ENCODE measurements at places on chromosomes 4 and X.
A peak's percentile ranks its signal among the peaks of the same experiment; 100 is the strongest.

GRCh38 chr4:2079006-2079405 is 19.9 kb downstream of the NAT8L start:
- DNase-seq: no peak

- DNase-seq: no peak
Observed at GRCh38 chr4:96342196-96342595, 502.3 kb downstream of the PDHA2 start.

GRCh38 chrX:101999644-102000539 is 68.1 kb upstream of the ZMAT1 start:
- no peak for DNase-seq

DNA sequence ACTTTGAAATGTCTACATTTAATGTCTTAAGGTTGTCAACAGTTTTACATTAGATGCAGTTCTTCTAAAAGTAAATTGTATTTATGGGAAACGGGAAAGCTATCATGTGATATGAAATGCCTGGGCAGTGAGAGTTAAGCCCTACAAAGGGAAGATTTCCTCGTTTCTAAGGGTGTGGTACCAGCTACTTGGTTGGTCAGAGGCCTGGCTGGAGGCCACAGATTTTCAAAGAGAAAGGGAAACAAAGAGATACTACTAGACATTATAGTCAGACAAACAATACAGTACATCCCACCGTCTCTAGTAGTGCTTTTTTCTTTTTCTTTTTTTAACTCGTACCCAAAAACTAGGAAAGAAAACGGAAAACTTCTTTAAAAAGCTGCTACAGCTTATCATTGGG is 467.8 kb downstream of the PCDH7 start:
- DNase-seq: no peak

GRCh38 chr4:140211161-140211560 is 57.2 kb upstream of the MAML3 start:
- no peak for DNase-seq

GRCh38 chrX:153818571-153819383 is 11.6 kb downstream of the PDZD4 start:
- no peak for DNase-seq

- DNase-seq: no peak
Observed at GRCh38 chr4:91284480-91284879, 1019.3 kb upstream of the GRID2 start.

DNA sequence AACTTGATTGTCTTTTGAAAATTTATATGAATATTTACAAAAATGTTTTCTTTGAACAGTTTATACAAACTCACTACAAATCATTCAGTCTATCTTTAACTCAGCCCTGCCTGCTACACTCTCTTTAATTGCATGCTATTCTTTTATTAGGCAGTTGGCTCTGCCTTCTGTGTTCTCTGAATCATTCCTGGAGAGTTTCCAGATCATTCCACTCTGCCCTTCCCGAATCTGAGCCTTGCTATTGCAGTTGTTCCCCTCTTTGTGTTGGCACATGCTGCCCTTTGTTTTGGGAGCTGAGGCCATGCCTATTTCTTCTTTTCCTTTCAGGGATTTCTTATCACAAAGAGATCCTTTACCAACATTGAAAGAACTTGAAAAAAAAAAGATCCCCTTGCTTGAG is 8.7 kb upstream of the TECRL start:
- no peak for DNase-seq

GRCh38 chr4:26407476-26407875 is 82.8 kb downstream of the CCKAR start:
- DNase-seq: no peak

DNA sequence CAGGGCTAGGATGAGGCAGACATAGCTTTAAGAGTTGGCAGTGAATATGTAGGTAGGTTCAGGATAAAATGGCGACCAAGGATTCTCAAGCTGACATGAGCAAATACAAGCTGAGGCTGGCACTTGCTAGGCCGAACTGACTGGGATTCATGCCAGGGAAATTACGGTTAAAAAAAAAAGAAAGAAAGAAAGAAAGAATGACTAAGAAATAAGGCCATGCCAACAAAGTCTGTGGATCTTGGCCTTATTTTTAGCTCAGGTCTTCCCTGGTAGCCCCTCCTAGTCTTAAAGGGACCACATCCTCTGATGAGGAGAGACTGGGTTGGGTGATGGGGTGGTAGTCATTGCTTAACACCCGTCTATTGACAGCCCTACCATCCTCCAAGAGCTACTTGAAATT is 64.4 kb upstream of the KLHL13 start:
- no peak for DNase-seq

DNA sequence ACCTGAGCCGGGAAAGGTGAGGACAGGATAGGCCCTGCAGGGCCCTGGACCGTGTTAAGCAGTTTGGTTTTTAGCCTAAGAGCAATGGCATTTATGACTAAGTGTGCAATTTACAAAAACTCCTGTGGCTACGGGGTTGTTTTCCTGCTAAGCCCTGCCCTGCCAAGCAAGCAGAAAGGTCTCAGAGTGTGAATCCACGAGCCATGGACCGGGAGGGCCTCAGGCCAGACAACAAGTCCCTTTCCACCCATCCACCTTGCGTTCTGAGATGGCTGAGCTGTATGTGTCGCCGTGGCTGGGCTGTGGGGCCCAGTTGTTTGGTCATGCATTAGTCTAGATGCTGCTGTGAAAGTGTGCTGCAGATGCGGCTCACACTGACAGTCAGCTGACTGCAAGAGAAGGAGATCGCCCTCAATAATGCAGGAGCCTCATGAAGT is 33.9 kb upstream of the AFAP1 start:
- DNase-seq: no peak

GRCh38 chr4:182885738-182886077 is 31.5 kb downstream of the DCTD start:
- DNase-seq: no peak

DNA sequence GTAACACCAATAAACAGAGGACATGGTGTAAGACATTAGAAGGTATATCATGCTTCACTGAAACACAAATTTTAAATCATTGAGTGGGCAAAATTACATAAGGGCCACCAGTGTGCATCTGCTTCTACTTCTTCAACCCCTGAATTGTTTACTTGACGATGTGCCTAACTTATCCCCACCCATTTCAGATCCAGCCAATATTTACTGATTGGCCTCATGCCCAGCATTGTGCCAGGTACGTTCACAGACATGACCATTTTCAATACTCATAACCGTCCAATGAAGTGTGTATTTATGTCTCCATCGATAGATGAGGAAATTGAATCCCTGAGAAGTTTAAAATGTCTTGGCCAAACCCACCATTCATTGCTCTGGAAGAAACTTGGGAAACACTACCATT is 208.3 kb upstream of the MID1 start:
- DNase-seq: no peak

GRCh38 chrX:70092247-70092646 is 30.0 kb downstream of the OTUD6A start:
- DNase-seq: no peak

- no peak for DNase-seq
Observed at GRCh38 chr4:167622481-167623240, 388.4 kb upstream of the SPOCK3 start.

DNA sequence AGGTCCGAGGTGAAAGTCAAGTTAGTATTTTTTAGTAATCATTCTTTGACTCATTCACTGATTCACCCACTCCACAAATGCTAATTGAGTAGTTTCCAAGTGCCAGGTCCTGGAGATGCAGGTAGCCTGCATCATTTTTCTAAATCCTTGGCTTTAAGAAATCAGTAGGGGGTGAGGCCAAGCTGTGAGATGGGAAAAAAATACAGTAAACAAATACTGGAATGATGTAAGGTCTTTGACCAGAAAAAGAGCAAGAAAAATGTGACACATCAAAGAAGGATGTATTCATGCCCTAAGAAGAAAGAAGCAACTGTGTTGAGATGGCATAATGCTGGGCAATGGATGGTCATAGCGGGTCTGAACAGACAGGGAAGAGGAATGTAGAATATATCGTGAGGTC is 1386.6 kb downstream of the PCDH7 start:
- no peak for DNase-seq

DNA sequence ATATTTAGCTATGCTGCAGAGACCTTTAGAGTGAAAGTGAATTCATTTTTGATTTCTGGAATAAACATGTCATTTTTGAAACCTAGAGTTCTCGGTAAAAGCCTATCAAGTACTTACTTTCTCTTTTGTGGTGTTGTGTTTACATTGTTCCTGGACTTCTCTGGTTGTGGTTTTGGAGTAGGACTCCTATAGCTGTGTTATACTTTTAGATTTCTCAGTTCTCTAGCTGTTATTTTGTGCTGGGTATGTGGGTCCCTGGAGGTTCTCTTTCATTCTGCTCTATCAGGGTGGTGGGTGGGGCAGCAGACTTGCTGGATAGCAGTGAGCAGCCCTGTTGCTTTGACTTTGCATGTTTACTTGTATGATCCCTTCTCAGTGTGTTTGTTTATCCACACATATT is 25.6 kb upstream of the MSMO1 start:
- DNase-seq: no peak

DNA sequence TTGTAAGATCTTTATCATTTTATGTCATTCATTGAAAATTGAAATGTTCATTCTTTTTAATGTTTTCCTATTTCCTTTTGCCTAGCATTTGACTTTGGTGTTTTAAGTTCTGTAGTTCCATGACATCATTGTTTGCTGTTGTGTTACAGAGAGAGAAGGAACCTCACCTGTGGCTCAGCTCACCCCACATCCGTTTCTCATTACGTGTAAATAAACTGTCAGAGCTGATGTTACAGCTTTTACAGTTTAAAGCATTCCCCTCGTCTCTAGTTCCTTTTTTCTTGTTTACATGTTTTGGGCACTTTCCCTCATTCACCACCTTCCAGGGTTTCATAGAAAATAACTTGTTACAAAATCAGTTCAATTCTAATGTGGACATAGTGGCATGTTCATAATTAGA is 137.2 kb downstream of the FNIP2 start:
- no peak for DNase-seq

DNA sequence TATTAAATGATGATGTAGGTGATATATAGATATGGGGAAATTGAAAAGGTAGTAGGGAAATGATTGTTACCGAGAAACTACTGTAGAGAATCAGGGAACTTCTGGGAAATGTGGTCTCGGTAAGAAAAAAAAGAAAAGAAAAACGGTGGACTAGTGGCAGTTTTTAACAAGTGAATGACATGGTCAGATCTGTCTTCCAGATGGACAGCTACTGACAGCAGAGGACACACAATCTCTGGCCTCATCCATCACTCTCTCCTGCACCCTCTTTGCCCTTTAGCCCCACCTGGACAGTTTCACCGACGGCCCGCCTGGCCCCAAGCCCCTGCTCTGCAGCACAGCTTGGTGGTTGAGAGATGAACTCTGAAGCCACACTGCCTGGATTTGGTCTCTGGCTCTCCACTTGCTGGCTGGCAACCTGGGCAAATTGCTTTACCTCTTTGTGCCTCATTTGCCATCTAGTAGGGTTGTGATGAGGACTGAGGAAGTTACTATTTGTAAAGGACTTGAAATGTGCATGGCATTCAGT is 23.4 kb downstream of the RBM47 start:
- DNase-seq: no peak

DNA sequence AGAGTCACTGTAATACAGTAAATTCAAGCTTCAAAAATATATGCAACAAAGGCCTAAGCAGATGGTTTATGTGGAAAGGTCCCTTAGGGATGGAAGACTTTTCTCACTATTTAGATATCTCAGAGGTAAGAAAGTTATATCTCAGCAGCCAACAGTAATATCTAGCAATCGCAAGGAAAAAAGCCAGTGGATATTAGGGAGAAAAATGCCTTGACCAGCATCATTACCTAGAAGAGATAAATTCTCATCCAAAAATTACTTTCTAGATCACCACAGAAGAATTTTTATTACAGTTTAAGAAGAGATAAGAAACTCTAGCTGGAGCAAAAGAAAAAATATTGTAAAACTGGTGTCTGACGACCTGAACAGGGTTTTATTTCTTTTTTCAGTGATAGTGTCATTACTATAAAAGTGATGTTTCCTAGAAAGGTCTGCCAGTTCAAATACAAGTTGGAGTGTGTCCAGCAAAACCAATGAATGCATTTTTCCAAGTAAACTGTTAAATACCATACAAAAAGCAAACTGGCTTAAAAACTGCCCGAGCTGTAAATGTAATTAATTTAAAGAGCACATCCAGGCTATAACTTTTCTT is 100.0 kb downstream of the ATP11C start:
- no peak for DNase-seq

DNA sequence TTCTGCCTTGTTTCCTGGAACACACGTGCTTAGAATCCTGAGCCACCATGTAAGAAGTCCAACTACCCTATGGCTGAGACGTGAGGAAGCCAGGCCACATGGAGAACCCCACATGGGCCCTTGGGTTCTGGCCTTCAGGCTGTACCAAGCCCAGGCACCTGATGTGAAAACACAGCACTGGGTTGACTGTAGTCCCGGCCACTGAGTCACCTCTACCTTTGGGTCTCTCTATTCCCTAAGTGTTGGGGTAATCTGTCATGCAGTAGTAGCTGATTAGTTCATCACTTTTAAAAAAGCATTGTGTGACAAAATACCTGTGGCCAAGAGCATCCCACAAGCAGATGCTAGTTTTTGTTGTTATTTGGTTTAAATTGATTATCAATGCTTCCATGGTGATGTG is 24.3 kb downstream of the CFAP97 start:
- no peak for DNase-seq

GRCh38 chr4:3808597-3808996 is 42.4 kb downstream of the ADRA2C start:
- no peak for DNase-seq

GRCh38 chr4:180456928-180457327 is 1786.3 kb upstream of the TENM3 start:
- DNase-seq: no peak

DNA sequence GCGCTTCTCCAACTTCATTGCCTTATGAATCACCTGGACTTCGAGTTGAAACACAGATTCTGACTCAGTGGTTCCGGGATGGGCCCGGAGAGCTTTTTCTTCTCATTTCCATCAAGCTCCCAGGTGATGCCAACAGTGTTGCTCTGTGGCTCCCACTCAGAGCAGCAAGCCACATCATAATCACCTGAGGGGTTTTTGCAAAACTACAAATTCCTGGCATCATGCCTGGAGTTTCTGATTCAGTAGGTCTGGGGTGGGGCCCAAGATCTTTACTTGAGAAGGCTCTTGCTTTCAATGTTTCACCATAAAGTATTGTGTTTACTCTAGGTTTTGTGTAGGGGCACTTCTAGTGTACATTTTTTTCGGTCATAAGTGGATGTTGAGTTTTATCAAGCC is 7.0 kb downstream of the MTM1 start:
- DNase-seq: peak; percentile 9

DNA sequence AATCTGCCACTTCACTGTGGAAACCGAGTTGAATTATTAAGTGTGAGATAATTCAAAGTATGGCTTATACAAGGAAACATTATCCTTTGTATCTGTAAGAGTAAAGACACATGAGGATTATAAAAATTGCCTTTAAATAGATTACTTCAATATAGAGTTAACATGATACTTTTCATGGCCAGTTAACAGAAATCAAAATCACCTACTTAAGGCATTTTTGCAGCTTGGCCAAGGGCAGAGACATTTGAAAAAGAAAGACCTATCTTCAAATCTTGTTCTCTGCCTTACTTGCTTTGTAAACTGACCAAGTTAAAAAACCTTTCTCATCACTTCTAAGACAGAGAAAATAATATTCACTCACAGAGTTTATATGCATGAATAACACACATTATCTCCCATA is 44.9 kb upstream of the GUCY1B1 start:
- no peak for DNase-seq
